Progenitor cell of endocrine pancreas (in vitro differentiated cells): ENCODE measurements at places on chromosomes 4 and X.
A peak's percentile ranks its signal among the peaks of the same experiment; 100 is the strongest.

- no peak for DNase-seq
Observed at GRCh38 chrX:115957862-115958490, 212.6 kb upstream of the AGTR2 start.

GRCh38 chr4:86947501-86948120 is 12.8 kb downstream of the AFF1 start:
- DNase-seq = no peak

DNA sequence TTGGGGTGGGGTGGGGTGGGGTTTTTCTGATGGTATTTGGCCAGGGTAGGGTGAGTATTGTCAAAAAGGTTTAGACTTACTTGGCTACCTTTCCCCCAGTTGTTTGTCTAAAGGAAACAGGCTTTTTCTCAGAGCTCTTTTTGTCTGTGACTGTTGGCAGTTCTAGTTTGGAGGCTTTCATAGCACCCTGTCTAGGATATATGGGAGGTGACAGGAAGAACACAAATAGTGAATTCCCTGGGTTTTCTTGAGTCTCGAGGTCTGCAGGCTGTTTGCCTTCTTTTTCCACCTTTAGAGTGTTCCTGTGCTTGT is 13.5 kb downstream of the RPS6KA3 start:
- DNase-seq = no peak

DNA sequence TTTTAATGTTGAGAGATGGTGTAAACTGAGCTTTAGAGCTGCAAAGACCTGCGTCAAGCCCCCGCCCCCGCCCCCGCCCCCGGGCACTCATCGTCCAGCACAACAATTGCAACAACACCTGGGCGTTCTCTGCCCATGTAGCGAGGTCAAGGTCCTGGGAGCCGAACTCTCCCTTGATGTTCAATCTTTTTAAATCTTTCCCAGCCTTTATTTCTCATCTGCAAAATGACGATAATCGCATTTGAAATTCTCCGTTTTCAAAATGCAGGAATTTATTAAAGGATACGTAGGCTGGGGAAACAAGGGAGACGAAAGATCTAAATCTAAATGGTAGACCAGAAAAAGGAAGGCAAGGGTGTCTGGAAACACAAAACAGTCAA is 648 bp upstream of the MSMO1 start:
- no peak for DNase-seq

DNA sequence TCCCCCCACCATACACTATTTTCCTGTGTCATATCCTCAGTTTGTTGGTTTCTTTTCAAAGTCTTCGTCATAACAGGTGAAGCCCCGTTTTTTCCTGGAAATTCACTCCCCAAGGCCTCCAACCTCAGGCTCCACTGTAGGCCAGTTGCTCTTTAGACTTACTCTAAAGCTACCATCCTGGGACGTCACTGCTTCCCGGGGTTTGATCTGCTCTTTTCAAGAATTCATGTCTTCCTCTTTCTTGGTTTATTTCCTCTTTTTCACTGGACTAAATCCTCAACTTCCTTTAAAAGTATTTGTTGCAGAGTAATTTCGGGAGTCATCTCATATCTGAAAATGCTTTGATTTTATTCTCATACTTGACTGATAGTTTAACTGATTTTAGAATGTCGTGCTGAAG is 6.5 kb upstream of the SERTM2 start:
- DNase-seq = no peak

- DNase-seq = peak; percentile 13
Observed at GRCh38 chr4:180057299-180057721, 2185.9 kb upstream of the TENM3 start.

DNA sequence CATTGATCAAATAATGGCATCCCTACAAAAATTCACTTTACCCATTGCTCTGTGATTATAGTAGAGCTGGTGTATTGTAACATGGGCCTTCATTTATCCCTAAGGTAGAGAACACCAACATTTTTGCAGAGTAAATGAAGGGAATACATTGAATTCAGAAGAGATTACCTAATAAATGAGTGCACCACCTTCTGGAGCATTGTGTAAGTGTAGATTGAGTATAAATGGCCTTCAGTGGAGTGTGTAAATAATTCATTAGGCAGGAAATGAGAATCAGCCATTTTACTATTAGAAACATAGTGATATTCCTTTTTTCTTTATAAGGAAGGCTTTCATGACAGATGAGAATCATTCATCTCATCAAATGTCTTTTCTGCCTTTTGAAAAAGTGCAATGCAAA is 155.8 kb downstream of the FAM47B start:
- DNase-seq = no peak

DNA sequence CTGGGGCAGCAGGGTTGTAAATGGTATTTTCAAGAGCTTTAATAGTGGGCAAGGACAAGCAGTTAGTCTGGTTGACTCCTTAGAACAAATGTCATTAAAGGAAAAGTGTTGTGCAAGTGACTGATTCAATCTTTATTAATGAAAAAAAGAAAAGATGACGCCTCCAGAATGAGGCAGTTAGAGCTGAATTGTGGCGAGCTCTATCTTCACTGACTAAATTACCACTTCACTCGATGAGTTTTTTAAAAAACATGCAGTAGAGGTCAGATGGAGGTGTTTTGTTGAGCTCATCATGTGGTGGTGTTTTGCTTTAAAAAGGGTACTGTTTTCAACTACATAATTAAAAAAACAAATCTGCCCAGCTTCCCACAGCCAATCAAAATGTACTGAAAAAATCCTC is 28.1 kb upstream of the TENM3 start:
- DNase-seq = no peak

DNA sequence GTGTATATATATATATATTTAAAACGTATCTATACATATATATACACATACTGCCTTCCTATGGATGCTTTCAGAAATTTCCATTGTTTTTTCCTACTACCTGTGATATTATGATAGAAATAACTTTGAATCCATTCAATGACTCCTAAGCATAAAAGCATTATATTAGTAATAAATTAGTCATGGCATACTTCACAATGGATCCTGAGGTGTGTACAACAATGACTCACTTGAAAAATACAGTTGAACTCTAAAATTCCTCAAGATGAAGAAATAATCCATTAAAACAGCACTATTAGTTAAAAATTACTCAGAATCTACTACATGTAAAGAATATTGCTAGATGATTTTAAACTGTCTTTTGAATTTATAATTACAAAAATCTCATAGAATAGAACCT is 201.1 kb downstream of the STPG2 start:
- DNase-seq = no peak

DNA sequence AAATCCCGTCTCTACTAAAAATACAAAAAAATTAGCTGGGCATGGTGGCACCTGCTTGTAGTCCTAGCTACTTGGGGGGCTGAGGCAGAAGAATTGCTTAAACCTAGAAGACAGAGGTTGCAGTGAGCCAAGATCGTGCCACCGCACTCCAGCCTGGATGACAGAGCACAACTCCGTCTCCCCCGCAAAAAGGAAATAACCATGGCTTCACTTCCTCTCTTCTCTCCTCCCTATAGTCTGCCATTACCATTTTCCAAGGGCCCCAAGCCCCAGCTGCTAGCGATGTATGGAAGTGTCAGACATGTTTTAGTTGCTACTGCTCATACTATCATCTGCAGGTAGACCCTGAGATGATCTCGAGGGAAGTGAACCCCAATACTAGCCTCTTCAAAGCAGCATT is 177.3 kb upstream of the FAM9B start:
- DNase-seq = no peak

DNA sequence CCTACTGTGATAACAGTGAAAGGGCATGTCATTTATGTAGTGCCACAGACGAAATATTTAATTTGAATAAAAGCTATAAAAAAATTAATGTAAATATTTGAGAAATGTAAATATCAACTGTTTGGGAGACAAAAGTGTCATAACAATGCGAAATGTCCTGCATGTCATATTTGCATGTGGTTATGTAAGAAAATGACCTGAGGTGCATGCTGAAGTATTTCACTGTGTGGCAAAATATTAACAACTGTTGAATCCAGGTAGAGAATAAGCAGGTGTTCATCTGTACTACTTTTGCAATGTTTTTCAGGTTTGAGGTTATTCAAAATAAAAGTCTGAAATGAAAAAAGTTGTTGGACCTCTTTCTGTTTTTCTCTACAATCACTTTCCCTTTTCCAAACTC is 30.9 kb downstream of the PROM1 start:
- no peak for DNase-seq

DNA sequence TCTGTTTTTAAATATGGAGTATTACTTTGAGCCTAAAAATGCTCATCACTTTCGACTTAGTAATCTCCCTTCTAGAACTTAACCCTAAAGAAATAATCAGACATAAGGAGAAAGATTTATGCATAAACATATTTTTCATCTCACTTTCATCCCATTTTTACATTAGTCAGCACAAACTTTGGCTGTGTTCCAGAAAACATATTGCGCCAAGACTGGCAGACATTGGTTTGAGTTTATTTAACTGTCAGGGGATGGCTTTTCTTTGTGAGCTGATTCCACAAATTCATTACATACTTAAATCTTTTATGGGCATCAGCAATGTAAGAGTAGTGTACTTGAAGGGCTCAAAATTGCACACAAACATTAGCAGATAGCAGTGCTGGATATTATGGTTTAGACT is 23.7 kb downstream of the MAOA start:
- DNase-seq = no peak

GRCh38 chrX:85244450-85245211 is 840 bp downstream of the ZNF711 start:
- peak; percentile 14 for DNase-seq

- no peak for DNase-seq
Observed at GRCh38 chr4:84089652-84090437, 409.2 kb downstream of the NKX6-1 start.

DNA sequence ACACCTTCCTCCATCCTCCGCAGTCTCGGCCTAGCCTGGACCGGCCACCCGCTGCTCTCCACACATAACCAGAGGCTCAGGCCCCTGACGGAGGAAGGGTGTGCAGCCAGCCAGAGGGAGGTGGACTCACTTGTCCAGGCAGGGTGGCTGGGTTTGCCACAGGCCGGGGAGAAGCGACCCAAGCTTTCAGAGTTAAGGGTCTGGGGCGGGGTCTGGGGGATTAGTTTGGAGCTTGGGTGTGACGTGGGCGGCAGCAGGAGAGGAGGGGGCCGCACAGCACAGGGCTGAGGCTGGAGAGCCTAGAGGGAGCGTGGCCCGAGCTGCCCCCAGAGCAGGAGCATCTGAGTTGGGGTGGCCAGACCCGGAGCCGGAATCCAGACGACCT is 22.4 kb upstream of the CPLX1 start:
- no peak for DNase-seq

- no peak for DNase-seq
Observed at GRCh38 chr4:168612450-168613135, 115.7 kb downstream of the PALLD start.

- no peak for DNase-seq
Observed at GRCh38 chr4:102732678-102733077, 28.1 kb downstream of the MANBA start.

GRCh38 chrX:13552892-13553291 is 16.5 kb upstream of the EGFL6 start:
- no peak for DNase-seq
